ENCODE measurements at places on chromosomes 2 and 18.
A peak's percentile ranks its signal among the peaks of the same experiment; 100 is the strongest.

DNA sequence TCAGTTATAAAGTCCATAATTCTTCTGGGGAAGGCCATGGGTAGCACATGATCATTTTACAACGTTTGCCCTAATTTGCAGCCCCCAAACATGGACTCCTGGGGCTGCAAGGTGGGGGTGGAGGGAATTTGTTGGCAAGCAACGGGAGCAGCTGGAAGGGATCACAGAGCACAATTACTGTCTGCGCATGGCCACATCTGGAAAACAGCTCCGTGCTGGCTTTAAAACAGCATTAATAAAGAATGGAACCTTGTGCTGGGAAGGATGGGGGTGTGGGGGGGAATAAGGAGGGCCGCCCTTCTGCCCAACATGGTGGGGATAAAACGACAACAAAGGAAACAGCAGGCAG, 60.9 kb upstream of the SLC14A2 start:
- DNase-seq, result no peak

DNA sequence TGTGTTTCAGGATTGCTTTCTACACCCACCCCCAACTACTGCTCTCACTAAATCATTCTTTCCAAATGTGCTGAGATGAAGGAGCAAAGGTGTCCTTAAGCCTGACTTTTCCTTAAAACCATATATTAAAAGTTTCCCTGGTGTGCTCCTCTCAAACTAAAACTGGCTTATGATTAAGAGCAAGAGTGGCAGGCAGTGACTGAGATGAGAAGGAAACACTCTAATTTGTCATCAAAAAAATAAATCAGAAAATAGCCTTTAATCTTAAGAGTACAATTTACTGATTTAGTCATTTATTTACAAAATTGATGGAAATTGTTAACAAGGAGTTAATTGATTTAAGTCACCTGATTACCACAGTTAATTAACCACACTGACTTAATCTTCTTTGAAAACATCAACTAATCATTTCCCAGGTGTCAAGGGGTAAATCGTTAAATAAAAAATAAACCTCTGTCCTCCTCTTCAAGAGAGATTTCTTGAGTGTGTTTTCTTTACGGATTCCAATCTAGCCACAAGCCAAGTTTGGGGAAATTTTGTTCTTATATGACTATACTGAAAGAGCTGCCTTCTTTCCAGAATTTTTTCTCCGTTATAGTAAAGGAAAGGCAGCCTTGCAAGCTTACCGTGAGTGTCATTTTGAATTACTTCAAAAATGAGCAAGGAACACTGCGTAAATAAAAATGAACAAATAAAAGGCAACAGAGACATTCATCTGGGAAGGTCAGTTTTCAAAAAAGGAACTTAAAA, 17.4 kb downstream of the LRP2 start:
- no peak for DNase-seq

- no peak for DNase-seq
These were observed 204.6 kb upstream of the SMAD7 start for GRCh38 chr18:49155410-49155809.

- peak; percentile 7 for DNase-seq
These were observed 9.4 kb upstream of the IL1RL1 start for GRCh38 chr2:102301867-102302362.

DNA sequence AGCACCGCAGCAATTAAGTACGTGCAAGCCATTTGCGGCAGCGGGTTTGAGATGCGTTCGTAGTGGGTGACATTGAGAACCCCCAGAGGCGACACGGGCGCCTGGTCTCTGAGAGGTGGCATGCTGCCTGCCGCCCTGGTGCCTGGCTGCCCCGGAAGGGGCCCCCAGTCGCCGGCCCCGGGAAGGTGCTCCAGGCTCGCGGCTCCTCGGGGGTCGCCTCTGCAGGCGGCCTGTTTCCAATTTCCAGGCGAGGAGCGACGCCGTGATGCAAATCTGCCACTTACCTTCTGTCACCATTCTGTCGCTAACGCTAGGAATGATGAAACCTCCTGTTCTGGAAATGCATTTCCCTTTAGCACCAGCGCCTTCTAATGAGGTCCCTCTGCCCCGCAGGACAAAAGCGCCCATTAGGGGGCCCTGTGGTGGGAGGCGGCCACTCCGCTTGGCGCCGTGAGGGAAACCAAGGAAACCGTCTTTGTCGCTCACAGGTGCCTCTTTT, 13.0 kb downstream of the KIF5C start:
- peak; percentile 74 for DNase-seq

GRCh38 chr18:427005-427404, 73.5 kb downstream of the COLEC12 start:
- DNase-seq, result no peak

- no peak for DNase-seq
These were observed 15.8 kb upstream of the PRSS56 start for GRCh38 chr2:232504438-232504837.

- no peak for DNase-seq
These were observed 152.6 kb upstream of the TTC39C start for GRCh38 chr18:23861805-23862470.

- peak; percentile 43 for DNase-seq
These were observed at the start of gene TGIF1 for GRCh38 chr18:3450012-3450798. TGIF1 (plus strand) TSS chr18:3450172; CDS start chr18:3450490, 318 bp downstream.

- DNase-seq, result no peak
These were observed 262.6 kb upstream of the THUMPD2 start for GRCh38 chr2:40041422-40042382.

DNA sequence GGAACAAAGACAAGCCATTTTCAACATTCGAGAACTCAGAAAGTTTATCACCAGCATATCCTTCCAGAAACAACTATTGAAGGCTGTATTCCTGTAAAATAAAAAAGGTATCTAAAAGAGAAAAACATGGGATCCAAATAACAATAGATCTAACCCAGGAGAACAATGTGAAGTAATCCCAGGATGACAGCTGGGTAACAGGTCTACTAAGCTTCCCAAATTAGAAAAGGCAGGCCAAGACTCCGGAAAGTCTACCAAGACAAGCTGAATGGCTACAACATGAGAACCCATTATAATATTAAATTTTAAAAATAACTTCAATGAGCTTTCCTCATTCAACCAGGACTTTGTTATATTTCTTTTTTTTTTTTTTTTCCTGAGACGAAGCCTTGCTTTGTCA, 6.5 kb downstream of the PIAS2 start:
- DNase-seq, result no peak

GRCh38 chr2:181077128-181077709, 96.8 kb downstream of the UBE2E3 start:
- peak; percentile 76 for DNase-seq

- peak; percentile 4 for DNase-seq
These were observed 101.8 kb upstream of the DDX18 start for GRCh38 chr2:117712684-117713083.

GRCh38 chr2:46431481-46432235, 47.7 kb upstream of the TMEM247 start:
- DNase-seq, result peak; percentile 88

GRCh38 chr2:105103481-105103880, 65.6 kb downstream of the MRPS9 start:
- no peak for DNase-seq

DNA sequence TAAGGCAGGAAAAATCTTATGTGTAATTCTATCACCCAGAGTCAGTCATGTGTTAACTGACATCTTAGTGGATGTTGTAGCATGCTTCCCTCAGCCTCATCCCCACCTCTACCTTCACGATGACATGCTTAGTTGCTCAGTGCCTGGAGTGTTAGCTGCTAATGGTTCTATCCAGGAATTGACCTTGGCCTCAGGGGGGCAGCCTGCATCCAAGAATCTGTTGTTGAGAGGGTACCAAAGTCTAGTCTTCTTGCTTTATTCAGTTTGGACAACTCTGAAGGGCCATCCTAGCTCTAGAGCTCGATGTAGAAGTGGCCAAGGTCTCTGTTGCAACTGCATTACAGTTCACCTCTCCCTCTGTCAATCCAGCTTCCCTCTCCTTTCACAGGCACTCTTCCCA, 61.2 kb downstream of the ACYP2 start:
- DNase-seq, result peak; percentile 61

DNA sequence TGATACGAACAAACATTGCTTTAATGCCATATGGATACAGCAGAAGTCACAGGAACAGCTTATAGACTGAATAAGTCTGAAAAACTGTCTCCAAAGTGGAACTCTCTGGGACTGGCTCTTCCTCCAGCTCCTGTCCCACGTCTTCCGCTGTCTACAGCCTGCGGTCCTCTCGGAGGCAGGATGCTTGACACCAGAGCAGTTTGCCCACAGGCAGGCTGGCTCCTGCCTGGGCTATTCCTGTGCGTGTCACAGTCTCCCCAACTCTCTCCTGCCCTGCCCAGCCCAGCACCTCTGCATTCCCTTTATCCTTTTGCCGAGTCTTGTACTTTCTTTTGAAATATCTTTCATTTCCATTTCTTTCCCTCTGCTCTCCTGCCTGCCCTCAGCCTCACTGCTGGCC, 234.1 kb downstream of the FHOD3 start:
- DNase-seq, result no peak

DNA sequence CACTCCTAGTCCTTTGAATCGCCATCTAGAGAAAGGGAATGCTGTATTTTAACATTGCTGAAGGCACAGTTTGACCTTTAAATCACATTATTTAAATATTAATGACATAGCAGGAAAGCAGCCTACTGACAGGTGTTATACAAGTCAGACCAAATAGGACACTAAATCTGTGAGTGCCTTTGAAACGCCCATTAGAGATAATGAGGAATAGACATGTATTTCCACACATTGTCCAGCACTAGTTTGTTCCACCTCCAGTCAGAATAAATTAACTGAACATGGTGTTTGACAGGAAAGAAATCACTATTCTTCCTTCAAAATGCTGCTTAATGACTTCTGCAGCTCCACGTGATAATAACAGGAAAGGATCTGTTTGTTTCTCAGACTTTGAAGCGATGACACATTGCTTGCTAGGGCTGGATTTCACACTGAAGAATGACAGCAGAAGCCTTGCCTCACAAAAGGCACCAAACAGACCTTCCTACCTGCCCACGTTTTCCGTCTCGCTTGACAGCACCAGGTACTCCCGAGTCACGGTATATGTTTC, 90.5 kb upstream of the DDX18 start:
- DNase-seq, result no peak

DNA sequence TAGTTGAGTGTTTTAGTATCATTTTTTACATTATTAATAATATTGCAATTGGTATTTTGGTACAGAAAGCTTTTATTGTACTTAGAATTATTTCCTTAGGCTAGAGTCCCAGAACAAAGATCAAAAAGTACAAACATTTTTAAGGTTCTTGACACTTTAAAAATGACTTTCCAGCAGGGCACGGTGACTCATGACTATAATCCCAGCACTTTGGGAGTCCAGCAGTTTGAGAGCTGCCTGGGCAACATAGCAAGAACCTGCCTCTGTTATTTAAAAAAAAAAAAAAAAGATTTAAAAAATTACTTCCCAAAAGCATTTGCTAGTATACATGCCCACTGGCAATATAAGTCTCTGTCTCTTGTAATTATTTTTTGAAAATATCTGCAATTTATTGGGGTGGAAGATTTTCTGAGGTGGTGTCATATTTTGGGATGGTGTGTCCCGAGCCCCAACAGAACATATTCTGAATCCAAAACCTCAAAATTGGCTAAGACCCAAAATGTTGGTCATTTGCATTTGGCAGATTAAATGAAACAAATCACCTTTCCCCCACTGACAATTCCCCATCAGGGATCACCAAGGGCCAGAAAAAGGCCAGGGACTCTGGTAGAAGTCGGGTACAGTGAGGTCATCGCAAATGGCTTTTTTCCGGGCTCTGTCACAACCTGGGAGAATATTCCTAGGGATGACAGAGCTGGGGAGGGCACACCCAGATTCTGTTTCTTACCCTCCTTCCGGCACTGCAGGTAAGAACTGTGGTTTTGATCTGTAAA, 42.1 kb downstream of the NIFK start:
- no peak for DNase-seq

GRCh38 chr2:128721096-128721495, 402.4 kb upstream of the HS6ST1 start:
- no peak for DNase-seq

GRCh38 chr2:41137031-41137430, 685.1 kb upstream of the SLC8A1 start:
- DNase-seq, result no peak

- no peak for DNase-seq
These were observed 44.7 kb downstream of the TTR start for GRCh38 chr18:31636387-31636786.

DNA sequence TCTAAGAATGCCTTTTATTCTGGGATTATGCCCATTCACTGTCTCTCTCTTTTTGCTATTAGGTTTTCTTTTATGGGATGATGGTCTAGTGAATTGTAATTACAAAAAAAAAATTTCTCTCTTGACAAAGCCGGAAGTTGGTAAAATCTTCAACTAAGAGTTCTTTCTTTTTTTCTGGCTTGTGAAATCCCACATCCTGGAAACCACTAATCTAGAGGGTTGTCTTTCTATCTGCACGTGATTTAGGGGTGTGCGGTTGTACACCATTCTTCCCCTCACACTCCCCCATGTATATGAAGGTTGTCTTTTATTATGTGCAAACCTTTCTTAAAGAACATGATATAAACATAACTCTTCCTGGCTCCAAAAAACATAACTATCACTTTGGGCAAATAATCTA, 52.0 kb downstream of the GATA6 start:
- DNase-seq, result no peak

DNA sequence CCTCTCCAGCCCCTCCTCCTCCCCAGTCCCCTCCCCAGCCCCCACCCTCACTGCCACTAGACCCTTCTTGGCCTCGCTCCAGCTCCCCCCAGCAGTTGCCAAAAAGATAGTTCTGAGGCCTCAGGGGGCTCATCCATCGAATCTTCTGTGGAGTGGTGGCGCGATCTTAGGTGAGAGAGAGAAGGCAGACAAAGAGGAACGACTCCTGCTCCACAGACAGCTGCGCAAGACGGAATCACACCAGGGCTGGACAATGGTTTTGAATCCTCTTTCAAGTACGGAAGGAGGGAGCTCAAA, 68.1 kb downstream of the LAMA3 start:
- no peak for DNase-seq

- DNase-seq, result no peak
These were observed 336.3 kb downstream of the DYSF start for GRCh38 chr2:71789556-71790204.

DNA sequence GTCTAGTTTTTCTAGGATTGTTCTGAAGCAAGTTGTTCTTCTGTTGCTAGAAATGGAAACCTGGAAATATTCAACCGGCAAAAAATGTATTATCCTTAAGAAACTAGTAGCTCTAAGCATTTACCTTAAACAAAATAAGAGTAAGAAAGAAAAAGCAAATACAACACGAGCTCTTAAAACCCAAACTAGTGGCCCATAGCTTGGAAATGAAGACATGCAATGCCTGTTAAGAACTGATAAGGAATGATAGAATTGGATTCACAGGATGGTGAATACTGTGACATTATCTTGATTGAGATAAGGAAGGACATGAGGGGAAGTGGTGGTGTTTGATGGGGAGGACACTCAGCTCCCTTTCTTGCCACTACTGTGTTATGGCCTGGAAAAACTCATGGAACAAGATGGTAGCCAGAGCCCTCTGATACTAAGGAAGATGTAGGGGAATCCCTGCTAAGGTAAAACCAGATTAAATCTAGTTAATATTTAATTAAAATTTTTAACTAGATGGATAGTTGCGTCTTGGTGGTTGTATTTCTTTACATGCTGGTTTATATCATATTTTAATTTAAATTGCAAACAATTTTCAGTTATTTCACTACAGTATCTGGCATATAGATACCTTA, 193.8 kb downstream of the LPIN1 start:
- no peak for DNase-seq

GRCh38 chr2:233387667-233388528, 33.6 kb downstream of the DGKD start:
- DNase-seq, result peak; percentile 94

- peak; percentile 32 for DNase-seq
These were observed 83.1 kb downstream of the DCC start for GRCh38 chr18:52422985-52423601.

GRCh38 chr2:101052147-101052546, 50.1 kb downstream of the RPL31 start:
- DNase-seq, result no peak

GRCh38 chr2:118300832-118301231, 212.6 kb downstream of the INSIG2 start:
- no peak for DNase-seq
